ENCODE measurements at places on chromosomes 7 and 10.

DNA sequence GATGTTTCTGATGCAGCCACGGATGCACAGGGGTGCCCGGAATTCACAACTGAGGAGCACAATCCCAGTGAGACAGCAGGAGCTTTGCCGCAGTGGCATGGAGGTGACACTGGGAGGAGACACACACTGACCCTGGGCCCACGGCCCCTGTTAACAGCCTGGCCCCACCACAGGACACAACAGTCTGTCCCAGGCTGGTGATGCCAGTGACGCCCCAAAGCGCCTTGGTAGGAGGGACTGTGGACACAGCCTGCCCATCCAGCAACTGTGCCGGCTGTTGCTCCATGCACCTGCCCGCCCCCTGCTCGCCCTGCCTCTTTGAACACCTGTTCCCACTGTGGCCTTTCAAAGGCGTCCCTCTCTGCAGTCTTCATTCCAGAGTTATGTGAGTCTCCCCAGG, 49.8 kb downstream of the KLF6 start:
- no peaks in the 10 kb centered on the region for H3K4me1 ChIP-seq
- no peaks in the 10 kb centered on the region for H3K36me3 ChIP-seq
- no peaks in the 10 kb centered on the region for H3K27me3 ChIP-seq
- H3K4me3 ChIP-seq, result no peak overlapping the region
- H3K27ac ChIP-seq, result no peak overlapping the region
- no peak for DNase-seq

GRCh38 chr10:11489591-11489990, 121.9 kb downstream of the USP6NL start:
- no peaks in the 10 kb centered on the region for H3K36me3 ChIP-seq
- no peak for DNase-seq
- H3K4me3 ChIP-seq, result no peak overlapping the region
- H3K4me1 ChIP-seq, result no peaks in the 10 kb centered on the region

DNA sequence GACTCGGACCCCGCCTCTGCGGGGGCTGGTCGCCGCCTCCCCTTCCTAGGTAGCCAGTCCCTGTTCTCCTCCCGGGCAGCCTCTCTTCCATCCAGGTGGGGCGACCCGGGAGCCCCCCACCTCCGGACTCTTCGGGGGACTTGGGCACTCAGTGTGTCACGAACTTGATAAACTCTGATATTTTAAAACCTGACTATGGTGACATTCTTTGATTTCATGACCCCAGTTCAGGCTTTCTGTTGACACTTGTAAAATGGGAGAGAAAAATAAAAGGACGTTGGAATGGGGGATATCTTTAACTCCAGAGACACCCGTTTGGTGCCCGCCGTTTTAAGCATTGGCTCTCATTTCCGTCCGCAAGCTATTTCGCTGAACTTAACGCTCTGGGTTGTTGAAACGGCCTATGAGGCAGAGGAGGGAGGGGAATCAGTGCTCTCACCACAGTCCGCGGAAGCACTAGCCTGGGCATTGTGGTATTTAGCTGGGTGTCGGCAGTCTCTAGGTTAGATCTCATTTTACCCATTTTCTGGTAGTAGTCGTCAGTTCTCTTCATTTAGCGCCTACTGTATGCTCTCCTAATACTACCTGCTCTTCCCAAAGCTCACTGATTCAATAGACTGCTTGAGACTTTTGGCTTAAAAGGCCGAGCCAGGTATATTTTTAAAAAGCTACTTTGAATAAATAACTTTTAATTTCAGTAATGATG, 738 bp downstream of the VPS26A start:
- peak overlapping the region; percentile 93 for H3K27ac ChIP-seq
- H3K4me3 ChIP-seq, result peak overlapping the region; percentile 84
- no peak for DNase-seq
- H3K36me3 ChIP-seq, result no peaks in the 10 kb centered on the region
- no peaks in the 10 kb centered on the region for H3K27me3 ChIP-seq
- H3K4me1 ChIP-seq, result peaks cover 16% of the 10 kb centered on the region

DNA sequence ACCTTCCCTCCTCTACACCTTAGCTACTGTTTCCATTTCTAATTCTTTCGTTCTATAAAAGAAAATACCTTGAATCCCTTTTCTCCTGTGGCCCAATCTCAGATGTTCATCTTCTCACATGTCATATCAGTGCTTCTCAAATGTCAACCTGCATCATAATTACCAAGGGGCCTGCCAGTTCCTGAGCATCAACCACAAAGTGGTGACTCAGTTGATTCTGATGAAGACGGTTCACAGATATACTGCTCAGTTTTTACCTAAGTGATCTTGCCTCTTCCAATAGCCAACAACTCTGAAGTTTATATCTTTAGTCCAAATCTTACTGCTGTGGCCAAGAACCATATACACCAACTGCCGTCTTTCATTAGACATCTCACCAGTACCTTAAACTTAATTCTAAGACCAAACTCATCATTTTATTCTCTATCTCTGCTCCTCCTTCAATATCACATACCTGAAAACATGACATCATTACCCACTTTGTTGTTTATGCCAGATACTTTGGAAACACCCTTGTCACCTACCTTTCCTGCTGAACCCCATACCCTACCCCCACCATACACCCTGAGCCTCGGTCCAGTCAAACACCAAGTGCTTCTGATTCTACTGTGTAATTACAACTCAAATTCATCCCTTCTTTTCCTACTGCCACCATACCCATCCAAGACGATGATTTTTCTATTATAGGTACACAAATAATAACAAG, 115.5 kb downstream of the LMBR1 start:
- H3K27me3 ChIP-seq, result no peaks in the 10 kb centered on the region
- H3K27ac ChIP-seq, result no peak overlapping the region
- no peaks in the 10 kb centered on the region for H3K36me3 ChIP-seq

GRCh38 chr7:132390705-132391104, 185.6 kb downstream of the PLXNA4 start:
- no peak for DNase-seq
- no peaks in the 10 kb centered on the region for H3K27me3 ChIP-seq
- H3K4me1 ChIP-seq, result no peaks in the 10 kb centered on the region
- no peaks in the 10 kb centered on the region for H3K36me3 ChIP-seq
- H3K4me3 ChIP-seq, result no peak overlapping the region

GRCh38 chr10:50990568-50991455, 83.5 kb upstream of the PRKG1 start:
- H3K4me1 ChIP-seq, result peaks cover 13% of the 10 kb centered on the region
- H3K4me3 ChIP-seq, result peak overlapping the region; percentile 53

- no peaks in the 10 kb centered on the region for H3K36me3 ChIP-seq
- no peaks in the 10 kb centered on the region for H3K27me3 ChIP-seq
- no peak overlapping the region for H3K27ac ChIP-seq
- no peak overlapping the region for H3K4me3 ChIP-seq
- H3K4me1 ChIP-seq, result no peaks in the 10 kb centered on the region
Observed at GRCh38 chr10:54622017-54622416, 179.0 kb downstream of the PCDH15 start.

DNA sequence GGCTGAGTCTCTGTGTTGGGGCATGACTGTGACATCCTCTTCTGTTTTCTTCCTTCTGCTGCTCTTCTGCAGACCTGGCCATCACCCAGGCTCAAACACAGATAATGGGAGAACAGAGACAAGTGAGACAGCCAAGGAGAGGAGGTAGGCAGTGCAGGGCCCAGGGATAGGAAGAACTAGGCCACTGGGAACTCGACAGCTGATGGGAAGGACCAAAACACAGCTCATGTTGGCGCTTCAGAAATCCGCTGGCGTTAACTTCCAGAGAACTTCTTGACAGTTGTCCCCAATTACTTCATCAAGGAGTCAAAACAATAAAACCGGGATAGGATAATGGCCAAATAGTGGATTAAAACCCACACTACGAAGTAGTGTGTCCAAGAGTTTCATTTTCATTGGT, 97.0 kb upstream of the PALS2 start:
- no peaks in the 10 kb centered on the region for H3K27me3 ChIP-seq
- DNase-seq, result no peak
- no peak overlapping the region for H3K4me3 ChIP-seq
